ENCODE measurements at places on chromosomes 16 and 17.

DNA sequence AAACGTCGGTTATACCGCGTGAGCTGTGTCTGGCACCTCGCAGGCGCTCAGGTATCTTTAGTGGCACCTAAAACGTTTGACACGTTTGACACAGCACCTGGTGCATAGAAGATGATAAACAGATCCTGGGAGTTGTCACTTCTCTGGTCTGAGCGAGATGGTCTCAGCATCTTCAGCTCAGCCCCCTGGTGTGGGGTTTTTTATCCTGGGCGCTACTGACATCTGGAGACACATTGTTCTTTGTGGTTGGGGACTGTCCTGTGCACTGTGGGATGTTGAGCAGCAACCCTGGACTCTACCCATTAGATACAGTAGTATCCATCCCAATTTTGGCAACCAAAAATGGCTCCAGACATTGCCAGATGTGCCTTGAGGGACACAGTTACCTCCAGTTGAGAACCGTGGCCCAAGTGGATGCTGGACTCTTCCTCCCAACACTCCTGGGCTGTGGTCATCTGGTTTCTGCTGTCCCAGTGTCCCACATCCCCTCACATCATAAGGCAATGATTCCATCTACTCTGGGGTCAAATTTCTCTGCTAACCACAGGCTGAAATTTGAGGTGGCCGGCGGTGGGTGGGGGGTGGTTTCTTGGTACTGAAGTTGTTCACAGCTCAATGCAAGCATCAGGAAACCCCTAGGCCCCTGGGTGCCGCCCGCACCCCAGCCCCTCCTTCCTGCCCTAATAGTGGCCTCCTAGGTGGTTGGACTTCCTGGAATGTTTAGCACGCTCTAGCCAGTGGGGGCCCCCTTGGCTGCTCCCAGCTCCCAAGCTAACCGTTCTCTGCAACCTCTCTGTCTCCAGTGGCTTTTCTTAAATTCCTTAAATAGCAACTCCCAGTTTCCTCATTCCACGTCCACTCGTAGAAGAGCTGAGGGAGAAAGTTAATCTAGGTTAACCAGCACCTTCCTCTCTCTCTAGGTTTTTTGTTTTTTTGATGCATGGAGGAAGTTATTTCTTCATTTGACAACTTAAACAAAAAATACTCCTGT is 124.8 kb downstream of the ABCC1 start:
- DNase-seq: no peak

DNA sequence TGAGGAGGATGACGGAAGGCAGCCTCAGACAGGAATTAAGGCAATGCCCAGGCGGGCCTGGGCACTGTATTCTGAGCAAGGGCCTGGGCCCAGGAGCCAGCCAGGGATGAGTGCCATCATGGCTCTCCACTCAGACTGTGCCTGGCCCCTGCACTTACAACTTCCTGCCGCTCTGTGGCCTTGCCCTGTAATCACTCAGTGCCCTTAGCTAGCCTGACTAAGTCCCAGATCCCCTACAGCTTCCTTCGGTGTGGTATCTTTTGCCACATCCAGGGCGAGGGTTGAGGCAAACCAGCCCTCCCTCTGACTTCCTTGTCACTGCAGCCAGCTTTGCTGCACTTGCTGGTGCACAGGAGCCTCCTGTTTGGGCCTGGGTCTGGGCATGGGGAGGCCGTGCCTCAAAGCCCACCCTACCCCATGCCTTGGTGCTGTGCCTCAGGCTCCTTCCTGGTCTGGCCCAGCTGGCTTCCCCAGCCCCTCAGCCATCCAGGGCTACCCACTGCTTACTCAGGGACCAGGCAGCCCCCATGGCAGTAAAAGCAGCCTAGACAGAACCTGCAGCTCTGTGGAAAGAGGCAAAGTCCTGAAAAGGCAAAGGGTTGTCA is 9.3 kb downstream of the SLC46A1 start:
- no peak for DNase-seq

- no peak for DNase-seq
Measured at GRCh38 chr17:40309031-40309948, at the start of gene RARA. Gene RARA, plus strand, starts transcription at chr17:40309180. Its CDS starts 22,039 bp downstream, at chr17:40331219.

GRCh38 chr17:31067691-31068184 is 27.0 kb upstream of the NF1 start:
- DNase-seq: no peak

DNA sequence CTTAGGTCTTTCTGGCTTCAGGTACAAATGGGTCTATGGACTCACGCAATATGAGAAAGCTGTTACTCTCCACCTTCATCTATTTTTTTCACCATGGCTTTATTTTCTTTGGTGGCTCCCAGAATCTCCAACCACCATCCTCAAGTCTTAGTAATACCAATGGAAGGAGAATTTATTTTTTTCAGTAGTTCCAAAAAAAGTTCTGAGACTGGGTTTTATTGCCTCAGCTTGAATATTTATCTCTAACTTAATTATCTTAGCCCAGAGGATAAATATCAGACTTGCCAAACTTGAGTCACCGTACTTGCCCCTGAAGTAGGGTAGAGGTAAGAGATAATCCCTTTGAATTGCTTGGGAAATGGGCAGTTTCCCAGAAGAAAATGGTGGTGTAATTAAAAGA is 23.2 kb upstream of the CACNG3 start:
- DNase-seq: no peak

GRCh38 chr16:3580251-3580651 is 3.0 kb upstream of the NLRC3 start:
- DNase-seq: no peak

GRCh38 chr17:48440669-48441068 is 10.7 kb upstream of the SKAP1 start:
- no peak for DNase-seq

- no peak for DNase-seq
Measured at GRCh38 chr16:13936596-13937081, 16.7 kb downstream of the ERCC4 start.

- DNase-seq: no peak
Measured at GRCh38 chr16:52545222-52545897, 1.6 kb downstream of the TOX3 start.

DNA sequence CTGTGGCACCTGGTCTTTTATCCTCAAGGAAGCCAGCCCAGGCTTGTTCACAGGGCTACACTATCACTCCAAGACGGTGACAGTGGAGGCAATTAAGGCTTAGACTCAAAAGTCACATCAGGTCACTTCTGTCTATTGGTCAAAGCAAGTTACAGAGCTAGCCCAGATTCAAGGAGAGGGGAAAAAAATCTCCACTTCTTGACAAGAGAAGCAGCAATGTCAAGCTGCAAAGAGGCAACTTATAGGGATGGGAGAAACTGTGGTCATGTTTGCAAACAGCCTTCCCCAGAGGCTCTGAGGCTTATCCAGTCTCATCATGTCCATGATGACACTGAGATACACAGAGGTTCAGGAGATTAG is 31.6 kb downstream of the SERPINF1 start:
- no peak for DNase-seq

GRCh38 chr17:57302690-57303465 is 46.6 kb downstream of the MSI2 start:
- no peak for DNase-seq

DNA sequence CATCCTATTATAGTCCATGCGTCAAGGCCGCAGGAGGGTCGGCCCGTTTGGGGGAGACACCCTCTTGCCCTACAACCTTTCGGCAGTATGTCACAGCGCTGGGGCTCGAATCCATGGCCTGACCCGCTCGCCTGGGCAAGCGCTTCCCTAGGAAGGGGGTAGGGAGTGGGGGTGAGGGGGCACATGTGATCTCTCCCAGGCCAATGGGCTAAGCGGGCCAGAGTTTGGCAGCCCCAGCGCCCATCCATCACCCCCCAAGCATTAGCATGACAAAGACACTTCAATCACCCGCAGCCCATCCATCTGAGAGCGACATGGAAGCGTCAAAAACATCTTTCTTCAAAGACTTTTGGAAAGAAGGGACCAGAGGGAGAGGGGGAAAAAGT is at the start of gene HOXB1:
Gene HOXB1, minus strand, starts transcription at position 125 of the 386 bp plus-strand sequence. Its CDS starts 107 bp downstream, at position 18.
- DNase-seq: no peak

DNA sequence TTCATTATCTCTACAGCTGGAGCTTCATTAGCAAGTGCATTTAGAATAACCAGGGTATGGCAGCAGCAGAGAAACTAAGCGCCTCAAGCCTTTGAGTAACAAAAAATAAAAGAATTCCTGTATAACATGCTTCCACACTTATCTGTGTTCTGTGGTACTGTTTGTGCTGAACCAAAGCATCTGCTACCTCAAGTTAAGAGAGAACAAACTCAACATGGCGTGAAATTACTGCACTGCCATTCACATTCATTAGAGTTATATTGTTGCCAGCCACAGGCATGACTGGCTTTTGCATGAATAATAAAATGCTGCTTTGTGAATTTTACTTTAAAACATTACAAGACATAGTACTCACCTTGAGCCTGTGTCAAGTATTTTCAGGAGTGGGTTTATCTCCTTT is 76.6 kb downstream of the NLK start:
- DNase-seq: no peak

DNA sequence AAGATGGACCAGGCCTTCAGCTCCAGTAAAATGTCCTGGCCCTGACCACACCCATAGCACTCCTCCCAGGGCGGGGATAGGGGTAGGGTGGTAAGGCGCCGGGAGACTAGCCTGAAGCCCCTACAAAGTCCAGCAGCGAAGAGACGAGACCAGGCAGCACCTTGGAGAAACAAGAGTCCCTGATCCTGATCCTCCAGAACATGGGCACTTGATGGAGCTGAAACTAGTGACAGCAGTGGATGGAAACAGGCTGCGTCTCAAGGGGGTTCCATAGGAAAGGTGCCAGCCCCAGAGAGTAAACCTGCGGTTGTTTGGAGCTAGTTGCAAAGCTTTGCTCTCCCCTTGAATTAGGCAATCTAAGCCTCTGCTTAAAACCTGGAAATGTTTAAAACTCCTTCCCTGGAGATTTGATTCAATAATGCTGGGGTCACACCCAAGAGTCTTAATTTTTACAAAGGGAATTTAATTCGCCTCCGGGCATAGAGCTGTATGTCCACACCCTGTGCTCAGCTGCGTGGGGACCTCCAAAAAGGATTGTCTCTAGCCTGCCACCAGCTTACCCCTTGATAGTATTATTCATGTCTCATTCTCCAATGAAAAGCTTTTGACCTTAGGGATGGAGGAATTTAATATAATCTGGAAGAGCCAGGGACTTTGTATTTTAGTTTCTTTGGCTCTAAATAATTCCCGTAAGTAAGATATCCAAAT is 258.6 kb downstream of the PMP22 start:
- DNase-seq: no peak

DNA sequence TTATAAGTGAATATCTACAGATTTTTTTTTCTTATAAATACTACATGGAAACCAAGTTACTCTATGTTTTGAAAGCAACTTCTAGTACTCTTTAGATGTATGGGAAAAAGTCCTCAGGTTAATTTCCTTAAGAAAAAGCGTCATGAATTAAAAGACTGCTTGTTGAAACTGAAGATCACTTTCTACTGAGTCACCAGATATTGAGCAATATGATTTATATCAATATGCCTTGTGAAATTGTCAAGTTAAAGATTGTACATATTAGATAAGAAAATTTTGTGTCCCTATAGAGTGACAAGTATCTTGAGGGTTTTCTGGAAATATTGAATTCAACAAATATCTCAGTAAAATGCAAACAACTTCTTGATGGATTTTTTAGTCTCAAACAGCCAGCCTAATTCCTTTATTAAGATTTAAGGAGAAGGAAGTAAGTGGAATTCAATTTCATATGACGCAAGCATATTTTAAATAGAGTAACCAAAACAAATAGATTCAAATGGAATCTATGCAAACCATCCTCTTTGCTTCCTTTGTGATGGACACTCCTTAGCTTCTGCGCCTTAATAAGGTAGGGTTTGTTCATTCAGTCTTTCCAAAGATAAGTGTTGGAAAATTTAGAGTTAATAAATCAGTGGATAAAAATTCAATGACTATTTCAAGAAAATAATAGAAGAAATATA is 16.6 kb downstream of the KRT12 start:
- DNase-seq: no peak

DNA sequence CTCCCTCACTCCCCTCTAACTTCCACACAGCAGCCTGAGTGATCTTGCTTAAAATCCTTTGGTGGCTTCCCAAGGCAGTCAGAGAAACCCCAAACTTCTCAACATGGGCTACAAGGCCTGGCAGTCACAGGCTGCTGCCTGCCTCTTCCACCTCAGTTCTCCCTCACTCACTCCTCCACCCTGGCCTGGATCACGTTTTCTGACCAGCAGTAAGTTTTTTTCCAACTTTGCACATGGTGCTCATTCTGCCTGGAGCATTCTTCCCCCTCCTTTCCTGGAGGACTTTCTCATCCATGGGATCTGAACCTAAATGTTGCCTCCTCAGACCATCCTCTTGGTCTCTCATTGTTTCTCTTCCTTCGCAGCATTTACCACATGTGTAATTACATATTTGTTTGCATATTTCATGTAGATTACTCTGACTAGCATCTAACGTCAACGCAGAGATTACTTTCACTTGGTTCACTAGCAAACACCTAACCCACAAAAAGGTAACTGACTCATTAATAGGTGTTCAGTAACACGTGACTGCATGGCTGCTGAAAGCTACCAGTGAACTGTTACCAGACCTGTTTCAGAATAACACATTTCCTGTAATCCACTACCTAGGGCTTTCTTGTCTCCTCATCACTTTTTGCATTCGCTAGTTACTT is 17.1 kb downstream of the GNA13 start:
- DNase-seq: no peak

GRCh38 chr16:17529982-17530760 is 59.4 kb upstream of the XYLT1 start:
- no peak for DNase-seq

DNA sequence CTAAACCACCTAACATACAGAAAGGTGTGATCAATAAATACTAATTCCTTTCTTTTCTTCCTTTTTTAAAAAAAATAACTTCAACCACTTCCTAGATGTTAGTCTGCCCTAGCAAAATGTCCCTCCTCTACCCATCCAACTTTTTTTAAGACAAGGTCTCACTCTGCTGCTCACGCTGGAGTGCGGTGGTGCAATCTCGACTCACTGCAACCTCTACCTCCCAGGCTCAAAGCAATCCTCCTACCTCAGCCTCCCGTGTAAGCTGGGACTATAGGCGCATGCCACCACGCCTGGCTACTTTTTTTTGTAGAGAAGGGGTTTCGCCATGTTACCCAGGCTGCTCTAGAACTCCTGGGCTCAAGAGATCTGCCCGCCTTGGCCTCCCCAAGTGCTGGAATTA is 33.1 kb downstream of the KANSL1 start:
- DNase-seq: no peak

DNA sequence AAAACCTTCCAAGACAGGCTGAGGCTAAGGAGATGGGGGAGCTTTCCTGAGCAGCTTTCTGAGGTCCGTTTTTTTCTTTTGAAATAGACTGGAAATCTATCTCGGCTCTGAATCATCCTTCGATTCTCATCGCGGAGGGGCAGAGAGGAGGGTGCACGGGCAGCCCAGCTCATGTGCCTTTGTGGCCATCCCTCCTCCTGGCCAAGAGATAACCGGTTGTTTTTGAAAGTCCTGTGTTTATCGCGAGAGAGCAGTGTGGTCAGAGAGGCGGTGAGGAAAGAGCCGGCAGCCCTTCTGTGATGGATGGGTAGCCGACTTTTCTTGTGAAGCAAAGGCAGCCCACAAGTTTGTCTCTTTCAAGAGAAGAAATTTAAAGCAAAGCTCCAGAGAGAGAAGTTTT is 191.6 kb downstream of the CCDC182 start:
- DNase-seq: no peak

- no peak for DNase-seq
Measured at GRCh38 chr16:22232277-22233036, 26.4 kb downstream of the EEF2K start.

GRCh38 chr17:73936908-73937627 is 266.4 kb upstream of the RPL38 start:
- peak; percentile 37 for DNase-seq

GRCh38 chr16:80463751-80464495 is 76.9 kb upstream of the DYNLRB2 start:
- no peak for DNase-seq

GRCh38 chr17:915538-916201 is 63.9 kb downstream of the NXN start:
- no peak for DNase-seq
